Dorsolateral prefrontal cortex (tissue), 122 donors: ENCODE measurements at places on chromosomes 7 and 10.

GRCh38 chr7:124034754-124035100 is 1.9 kb upstream of the TMEM229A start:
- no peak for DNase-seq

DNA sequence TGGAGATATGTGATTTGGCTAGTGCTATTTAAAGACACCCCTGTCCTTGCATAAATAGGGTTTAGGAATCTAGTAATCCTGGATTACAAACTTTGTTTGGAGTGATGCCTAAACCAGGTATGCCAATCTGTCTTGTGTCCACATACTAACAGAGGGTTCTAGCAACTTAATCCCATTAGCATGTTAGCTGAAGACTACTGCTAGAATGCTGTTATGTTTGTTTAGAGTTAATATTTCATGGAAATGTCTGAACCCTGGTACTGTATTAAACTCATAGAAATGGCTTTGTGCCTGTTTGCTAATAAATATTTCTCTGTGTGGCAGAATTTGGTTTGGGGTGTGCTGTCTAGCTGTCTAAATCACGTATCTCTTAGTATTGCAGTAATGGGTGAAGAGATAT is 150.8 kb downstream of the PFKFB3 start:
- DNase-seq: no peak

GRCh38 chr7:100485471-100485876 is 1.7 kb downstream of the NYAP1 start:
- DNase-seq: no peak

DNA sequence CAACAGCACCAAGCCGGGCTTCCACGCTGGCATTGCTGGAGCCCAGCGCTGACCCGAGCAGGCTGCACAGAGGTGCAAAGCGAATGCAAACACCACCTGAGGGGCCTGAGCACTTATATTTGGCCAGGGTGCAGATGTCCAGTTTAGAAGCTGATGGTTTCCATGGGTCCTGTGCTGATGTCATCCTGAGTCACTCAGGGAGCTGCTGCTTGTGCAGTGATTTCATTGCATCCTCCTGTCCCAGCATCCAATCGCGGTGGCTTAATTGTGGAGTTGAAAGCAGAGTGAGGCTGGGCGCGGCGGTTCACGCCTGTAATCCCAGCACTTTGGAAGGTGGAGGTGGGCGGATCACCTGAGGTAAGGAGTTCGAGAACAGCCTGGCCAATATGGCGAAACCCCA is 410.2 kb upstream of the KLF6 start:
- no peak for DNase-seq

- DNase-seq: no peak
These were observed 125.5 kb downstream of the PON1 start for GRCh38 chr7:95198863-95199262.

DNA sequence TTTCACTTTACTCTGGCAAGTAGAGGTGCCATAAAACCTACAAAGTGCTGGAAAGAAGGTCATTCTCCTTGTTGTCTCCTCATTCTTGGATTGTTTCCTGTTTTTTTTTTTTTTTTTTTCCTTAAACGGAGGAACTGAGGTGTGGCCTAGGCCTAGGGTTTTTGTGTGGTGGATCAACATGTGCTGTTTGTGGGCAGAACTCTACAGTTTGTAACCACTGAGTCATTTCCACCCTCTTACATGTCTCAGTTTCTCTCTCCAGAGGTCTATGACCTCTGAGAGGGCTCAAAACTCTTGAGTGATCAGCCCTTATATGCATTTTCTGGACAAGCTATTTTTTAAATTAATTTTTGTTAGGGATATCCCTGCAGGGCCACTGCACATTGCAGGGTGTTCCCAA is 296.0 kb downstream of the PPP1R3A start:
- no peak for DNase-seq

DNA sequence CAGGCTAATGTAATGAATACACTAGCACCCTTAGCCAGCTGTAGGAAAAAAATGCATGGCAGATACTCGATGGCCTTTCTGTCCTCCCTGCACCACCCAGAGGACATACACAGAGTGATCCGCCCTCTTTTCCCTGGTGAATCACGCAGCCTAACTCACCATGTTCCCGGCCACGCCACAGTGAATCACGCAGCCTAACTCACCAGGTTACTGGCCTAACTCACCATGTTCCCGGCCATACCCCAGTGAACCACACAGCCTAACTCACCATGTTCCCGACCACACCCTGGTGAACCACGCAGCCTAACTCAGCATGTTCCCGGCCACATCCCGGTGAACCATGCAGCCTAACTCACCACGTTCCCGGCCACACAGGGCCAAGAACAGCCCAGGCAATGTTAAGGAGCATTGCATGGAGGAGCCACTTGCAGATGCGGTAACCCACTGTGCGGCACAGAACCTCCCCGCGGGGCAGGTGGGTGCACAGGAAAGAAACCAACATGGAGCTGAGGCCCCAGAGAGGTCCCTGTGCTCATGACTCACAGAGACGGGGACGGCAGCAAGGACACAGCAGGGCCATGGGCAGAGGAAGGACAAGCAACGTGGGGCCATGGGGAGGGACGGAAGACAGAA is 508.5 kb downstream of the DNAJB6 start:
- no peak for DNase-seq

DNA sequence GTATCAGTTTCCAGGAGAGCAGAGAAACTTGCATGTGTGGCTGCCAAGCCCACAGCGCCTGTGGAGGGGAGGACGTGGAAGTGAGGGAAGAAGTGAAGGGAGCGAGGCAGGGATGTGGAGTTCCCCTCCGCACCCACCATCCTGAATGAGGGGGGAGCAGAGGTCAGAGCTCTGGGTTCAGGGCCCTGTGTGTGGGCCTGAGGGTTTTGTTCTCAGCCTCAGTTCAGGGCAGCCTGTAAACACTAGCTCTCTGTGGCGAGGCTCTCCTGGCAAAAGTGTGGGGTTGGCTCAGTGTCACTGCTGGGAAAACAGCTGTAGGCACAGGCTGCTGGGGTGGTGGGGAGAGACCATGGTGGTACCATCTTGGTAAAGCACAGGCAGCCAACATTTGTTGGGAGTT is 108.4 kb downstream of the C10orf105 start:
- peak; percentile 71 for DNase-seq

GRCh38 chr10:34495938-34496337 is 319.2 kb downstream of the PARD3 start:
- no peak for DNase-seq

DNA sequence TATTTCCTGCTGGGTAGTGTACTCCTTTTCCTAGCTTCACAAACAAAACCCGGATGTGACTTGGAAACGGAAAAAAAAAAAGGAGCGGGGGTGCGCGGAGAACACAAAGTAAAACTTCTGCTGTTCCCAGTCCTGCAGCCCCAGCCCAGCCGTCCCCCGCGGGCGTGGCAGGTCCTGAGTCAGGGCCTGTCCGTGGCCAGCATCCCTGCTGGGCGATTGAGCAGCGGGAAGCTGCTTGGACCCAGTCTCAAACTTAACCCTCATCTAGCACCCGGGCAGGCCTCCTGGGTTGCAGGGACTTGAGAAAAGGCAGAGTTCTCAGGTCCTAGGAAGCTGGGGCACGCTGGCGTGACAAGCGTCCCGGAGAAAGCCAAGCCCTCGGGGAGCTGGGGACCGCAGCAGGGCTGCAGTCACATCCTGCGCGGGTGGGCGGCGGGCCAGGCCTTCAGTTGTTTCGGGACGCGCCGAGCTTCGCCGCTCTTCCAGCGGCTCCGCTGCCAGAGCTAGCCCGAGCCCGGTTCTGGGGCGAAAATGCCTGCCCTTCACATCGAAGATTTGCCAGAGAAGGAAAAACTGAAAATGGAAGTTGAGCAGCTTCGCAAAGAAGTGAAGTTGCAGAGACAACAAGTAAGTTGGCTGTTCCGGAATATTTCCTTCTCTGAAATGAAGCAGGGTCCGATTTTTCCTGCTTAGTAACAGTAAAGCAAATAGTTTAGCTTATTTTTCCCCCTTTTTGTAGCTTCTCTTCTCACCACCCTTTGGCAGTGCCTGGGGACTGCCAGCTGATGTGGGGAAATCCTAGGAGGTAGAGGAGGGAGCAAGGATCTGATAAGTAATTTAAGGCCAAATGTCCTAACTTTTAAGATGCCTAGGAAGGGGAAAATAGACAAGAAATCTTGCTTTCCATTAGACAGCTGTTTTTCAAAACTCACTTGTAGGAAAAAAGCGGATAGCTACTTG is at the start of gene GNG11:
GNG11 (plus strand) TSS at position 129 of the 960 bp plus-strand sequence; CDS start at position 532, 403 bp downstream.
- DNase-seq: peak; percentile 7

DNA sequence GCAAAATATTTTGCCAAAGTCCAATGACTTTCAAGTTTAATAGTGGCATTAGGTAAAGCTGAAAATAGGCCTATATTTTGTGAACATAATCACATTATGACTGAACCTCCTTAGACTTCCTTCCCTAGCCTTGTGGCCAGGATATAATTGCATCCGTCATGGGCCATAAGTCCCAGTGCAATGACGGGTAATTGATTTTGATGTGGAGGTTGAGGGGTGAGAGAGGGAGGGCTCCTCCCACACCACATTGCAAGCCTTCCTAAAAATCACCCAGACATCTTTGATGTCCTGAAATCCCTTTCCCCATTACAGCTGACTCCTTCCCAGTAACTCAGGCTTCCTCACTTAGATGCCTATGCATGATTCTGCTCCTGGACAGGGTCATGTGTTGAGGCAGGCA is 25.6 kb downstream of the TAS2R41 start:
- DNase-seq: no peak

- no peak for DNase-seq
These were observed 134.2 kb downstream of the SLC25A13 start for GRCh38 chr7:96187735-96188134.

GRCh38 chr10:59944339-59944935 is 38.1 kb upstream of the CCDC6 start:
- no peak for DNase-seq

DNA sequence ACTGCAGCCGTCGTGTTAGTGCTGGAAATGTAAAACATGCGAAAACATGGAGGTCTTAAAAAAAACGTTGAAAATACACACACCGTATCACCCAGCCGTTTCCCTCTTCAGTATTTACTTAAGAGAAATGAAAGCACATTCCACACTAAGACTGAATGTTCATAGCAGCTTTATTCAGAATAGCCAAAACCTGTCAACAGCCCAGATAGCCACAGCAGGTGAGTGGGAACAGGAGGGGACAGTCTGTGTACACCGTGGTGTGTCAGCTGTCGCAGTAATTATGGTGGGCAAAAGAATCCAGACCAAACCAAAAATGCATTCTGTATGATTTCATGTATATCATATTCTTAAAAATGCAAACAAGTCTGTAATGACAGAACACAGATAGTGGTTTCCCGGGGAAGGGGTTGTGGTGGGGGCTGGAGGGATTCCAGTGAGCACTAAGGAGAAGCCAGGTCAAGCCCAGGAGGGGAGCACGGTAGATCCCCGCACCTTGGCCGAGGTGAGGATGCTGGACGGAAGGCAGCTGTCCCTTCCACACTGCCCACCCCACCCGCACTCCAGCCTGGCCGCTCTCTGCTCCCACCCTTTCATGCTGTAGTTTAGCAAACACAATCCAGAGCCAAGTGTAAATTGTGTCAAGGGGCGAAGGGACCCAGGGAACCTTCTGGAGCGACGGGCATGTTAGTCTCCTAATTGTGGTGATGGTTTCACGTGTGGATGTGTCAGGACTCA is 123.6 kb downstream of the NKX6-2 start:
- DNase-seq: no peak

- no peak for DNase-seq
These were observed 13.8 kb upstream of the JCAD start for GRCh38 chr10:30073045-30073766.

- DNase-seq: peak; percentile 47
These were observed 91.2 kb downstream of the SPAG6 start for GRCh38 chr10:22436526-22436892.

DNA sequence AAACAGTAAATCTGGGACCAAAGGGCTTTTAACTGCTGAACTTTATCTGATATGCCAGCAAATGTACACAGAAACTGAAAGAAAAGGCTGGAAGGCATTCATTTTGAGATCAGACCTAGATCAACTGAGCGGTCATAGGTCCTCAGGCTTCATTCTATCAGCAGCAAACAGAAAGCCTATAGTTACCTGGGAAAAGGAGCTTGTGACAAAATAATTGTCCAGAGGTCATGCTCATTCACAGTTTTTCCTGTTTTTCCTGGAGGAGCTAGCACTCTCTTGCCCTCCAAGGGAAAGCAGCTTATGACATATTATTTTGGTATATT is 320.2 kb downstream of the AHR start:
- no peak for DNase-seq

DNA sequence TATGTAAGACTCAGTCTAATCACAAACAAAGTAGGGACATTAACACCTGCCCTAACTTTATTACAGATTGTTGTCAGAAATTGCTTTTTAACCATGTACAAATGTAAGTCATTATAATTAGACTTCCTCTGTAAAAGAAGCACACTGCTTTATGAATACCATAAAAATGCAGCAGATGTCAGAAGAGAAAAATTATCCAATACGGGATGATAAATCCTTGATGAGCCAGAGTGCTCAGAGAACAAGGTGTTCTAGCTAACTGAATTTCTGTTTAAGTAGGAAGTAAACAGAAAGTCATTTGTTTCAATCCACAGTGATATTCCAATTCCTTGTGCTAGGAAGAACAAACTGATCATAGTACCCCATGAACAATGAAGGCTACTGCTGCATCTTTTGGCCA is 54.6 kb upstream of the BMPER start:
- no peak for DNase-seq

DNA sequence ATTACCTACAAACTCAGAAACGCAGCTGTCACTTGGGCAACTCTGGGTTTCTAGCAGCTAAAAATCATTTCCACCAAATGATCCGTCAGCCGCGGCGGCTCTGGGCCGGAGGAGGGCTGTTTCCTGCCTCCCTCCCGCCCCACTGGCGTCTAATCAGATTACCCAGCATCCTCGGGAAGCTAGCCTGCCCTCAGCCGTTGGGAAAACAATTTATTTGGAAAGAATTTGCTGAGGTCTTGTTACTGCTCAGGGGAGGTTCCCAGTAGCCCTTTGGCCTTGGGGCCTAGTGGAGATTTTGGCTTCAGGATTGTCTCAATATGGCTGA is 65.0 kb upstream of the ADGRA1 start:
- DNase-seq: no peak

- DNase-seq: no peak
These were observed 8.8 kb downstream of the LIMK1 start for GRCh38 chr7:74092321-74092963.

DNA sequence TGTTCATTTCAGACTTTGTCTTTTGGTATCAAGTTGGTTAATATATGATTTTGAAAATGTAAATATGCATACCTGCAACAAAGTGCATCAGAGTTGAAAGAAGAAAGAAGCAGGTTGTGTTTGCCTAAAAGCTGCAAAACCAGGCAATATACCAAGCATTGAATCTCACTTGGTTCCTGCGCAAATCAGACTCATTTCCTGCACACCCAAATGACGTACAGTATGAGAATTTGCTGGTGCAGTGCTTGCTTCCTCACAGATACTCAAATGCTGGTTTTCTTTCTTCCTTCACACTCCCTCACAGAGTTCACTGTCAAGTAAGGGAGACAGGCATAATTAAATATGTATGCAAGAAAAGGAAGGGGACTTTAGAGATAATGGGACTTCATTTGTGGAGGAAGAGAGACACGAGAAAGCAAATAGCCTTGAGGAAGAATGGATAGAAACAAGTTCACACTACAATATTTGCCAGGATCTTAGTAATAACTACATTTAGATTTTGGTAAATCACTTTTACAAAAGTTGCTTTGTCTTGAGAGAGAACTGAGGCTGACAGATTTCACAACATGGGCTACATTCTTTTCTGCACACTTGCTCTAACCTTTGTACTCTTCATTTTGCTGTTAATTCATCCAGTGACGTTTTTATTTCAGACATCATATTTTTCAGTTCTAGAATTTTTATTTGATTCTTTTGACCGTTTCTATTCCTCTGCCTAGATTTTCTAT is 56.9 kb upstream of the AOAH start:
- no peak for DNase-seq
